Head of caudate nucleus (tissue), 42 donors: ENCODE measurements at places on chromosomes 6 and 20.

DNA sequence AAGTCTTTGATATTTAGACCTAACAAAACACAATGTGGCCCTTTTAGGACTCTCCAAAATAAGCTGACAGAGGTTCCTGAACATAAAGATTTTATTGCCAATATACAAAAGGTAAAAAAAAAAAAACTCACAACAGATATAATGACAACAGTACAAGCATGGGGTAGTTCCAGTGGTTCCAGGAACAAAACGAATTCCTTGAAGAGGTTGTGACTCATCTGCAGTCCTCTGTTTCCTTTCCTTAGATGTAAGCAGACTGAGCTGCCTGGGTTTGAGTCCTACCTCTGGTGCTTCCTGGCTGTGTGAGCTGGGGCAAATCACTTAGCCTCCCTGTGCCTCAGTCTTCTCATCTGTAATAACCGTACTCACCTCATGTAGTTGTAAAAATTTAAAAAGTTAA lies 13.3 kb upstream of the CTAGE9 start:
- DNase-seq, result no peak

DNA sequence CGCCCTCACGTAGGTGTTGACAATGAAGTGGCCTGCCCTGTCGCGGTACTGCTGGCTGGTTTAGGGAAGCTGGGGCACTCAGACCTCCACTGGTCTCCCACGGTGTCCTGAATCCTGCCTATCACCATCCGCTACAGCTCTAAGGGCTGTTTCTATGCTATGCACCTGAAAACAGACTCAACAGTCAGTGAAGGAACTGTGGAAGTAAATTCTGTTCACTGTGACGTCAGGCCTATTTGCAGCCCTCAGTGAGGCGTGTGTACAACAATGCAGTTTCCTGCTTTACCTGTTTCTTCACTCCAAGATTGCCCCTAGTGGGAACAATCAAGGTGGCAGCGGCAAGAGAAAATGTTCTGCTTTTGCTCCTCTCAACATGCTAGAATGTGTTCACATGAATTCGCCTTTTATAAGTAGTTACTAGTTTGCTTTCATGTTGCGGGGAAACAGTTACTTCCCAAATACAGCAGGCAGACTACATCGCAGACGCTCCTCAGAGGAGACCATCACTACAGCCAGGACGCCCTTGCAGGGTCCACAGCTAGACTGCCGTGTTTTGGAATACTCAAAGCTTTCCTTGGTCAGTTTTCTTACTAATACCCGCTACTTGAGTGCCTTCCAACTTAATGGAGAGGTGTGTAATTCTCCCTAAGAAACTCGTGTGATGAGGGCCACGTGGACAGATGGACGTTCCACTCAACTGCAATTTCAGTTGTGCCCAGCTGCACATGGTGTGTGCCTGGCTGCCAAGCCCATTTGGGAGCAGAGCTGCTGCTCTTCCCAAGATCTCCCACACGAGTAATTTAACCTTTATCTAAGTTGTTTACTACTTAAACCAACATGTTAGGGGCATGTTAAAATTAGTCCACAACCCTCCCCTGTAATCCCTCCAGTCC lies 25.4 kb downstream of the DIDO1 start:
- no peak for DNase-seq

DNA sequence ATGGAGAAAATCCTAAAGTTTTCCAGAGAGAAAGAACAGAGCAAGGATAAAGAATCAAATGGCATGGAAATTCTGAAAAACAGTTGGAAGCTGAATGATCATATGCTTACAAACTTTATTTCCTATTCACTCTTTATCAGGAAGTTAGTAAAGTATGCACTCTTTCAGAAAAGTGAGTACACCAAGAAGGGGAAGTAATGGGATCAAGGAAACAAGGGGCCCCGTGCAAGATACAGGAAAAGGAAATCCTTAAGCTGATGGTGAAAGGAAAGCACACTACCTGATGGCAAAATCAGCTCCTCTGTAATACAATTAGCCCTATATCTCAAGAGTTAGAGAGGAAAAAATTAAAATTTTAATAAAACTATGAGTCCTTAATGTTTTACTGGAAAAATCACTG lies 14.0 kb downstream of the CALHM6 start:
- DNase-seq, result no peak

DNA sequence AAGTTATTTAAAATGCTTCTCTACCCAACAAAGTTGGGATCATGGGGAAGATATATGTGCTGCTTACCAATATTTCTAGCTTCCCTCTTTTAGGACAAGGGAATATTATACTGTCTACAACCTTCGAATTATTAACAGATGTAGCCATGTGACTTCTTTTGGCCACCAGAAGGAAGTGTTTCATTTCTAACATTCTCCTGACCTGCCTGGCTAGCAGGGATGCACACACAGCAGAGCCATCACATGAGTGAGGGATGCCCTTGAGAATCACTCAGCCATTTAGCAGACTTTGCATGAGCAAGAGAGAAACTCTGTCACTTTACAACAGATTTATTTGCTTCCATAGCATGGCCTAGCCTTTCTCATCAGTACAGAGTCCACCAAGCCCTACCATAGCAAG lies 230.7 kb upstream of the MARCKS start:
- no peak for DNase-seq

GRCh38 chr6:66184091-66184490 lies 477.1 kb upstream of the EYS start:
- DNase-seq, result no peak

DNA sequence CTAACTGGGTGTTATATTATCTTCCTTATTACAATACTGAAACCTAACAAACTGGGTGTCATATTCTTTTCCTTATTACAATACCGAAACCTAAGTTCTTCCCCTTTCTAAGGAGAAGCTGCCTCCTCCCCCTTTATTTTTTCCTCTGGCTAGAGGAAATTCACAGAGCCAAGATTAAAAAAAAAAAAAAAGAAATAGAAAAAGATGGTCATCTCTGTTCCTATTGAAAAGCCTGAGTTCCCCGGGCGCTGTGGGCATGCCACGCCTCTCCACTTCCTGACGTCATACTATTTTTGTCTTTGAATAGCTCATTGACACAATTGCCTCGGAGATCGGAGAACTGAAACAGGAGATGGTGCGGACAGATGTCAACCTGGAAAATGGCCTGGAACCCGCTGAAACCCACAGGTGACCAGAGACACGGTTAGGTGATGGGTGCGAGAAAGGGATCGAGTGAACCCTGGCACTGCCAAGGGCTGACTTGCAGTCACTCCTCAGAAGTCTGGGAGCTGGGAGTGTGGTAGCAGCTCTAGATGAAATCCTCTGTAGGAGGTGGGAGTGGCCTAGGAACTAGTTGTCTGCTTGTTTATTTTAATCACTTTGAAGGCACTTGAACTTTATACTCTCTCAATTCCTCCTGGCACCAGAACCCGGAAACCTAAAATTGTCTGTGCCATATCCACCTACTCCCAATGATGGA lies 82.2 kb upstream of the NAA20 start:
- DNase-seq, result peak; percentile 86

DNA sequence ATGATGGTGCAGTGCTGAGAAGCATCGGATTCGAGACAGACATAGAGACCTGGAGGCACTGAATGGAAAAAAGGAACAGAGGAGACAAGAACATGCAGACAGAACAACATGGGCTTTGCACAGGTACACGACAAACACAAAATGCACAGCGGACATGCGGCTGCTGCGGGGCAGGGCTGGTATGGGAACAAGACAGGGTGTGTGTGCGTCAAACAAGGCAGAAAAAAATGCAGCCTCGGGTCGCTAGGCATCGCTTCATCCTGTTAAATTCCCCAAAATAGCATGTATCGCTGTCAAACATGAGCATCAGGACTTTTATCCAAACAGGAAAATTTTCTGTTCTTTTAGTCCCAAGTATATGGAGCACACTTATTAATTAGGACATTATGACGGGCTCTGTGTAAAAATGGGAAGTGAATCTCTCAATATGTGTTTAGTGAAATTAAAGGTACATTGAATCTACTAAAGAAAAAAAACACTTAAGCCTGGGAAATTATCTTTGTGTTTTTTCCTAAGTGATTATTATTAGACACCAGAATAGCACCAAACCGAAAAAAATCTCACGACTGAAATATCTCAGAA lies 36.1 kb upstream of the TBXT start:
- DNase-seq, result no peak

GRCh38 chr20:4689220-4689619 lies 32.5 kb upstream of the PRND start:
- no peak for DNase-seq

- DNase-seq, result no peak
Observed at GRCh38 chr20:17666481-17666880, 15.6 kb downstream of the RRBP1 start.

DNA sequence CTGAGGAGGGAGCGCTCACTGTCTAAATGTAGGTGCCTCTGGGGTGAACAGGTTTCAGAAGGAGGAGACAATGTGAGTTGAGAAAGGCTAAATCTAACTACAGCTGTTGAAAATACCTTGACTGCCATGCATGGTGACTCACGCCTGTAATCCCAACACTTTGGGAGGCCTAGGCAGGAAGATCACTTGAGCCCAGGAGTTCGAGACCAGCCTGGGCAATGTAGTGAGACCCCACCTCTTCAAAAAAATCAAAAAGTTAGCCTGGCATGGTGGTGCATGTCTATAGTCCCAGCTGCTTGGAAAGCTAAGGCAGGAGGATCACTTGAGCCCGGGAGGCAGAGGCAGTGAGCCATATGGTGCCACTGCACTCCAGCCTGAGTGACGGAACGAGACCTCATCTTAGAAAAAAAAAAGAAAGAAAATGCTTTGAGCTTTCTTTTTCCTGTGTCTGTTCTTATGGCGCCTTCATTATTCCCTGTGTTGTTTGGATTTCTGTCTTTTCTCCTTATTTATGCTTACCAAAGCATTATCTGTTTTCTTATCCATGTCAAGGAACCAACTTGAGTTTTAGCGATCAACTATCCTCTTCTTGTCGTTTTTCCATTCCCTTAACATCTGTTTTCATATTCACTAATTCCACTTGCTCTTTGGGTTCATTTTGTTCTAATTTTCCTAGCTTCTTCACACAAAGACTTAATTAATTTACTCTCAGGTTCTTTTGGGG lies 8.5 kb downstream of the SLC2A10 start:
- no peak for DNase-seq

DNA sequence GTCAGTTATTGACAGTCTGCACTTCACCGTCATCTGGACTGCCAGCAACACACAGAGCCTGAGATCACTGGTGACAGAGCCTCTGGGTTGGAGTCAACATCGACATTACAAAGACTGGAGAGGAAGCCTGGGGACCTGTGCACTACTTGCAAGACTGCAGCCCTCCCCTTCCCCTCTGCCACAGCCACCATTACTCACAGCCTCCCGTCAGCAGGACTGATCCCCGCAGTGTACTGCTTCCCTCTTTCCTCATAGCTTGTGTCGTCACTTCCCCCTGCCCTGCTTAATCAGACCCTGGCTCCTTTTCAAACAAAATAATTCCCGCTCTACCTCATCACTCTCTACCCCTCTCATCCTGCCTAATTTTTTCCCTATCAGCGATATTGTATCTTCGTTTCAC lies 235.5 kb upstream of the KCNQ5 start:
- no peak for DNase-seq

GRCh38 chr20:46894579-46894958 lies at the start of gene EYA2:
Gene EYA2 (plus strand): TSS chr20:46894843. CDS start chr20:46990011, 95,168 bp downstream.
- DNase-seq, result no peak

GRCh38 chr6:105819745-105820144 lies 266.4 kb upstream of the PRDM1 start:
- DNase-seq, result no peak

DNA sequence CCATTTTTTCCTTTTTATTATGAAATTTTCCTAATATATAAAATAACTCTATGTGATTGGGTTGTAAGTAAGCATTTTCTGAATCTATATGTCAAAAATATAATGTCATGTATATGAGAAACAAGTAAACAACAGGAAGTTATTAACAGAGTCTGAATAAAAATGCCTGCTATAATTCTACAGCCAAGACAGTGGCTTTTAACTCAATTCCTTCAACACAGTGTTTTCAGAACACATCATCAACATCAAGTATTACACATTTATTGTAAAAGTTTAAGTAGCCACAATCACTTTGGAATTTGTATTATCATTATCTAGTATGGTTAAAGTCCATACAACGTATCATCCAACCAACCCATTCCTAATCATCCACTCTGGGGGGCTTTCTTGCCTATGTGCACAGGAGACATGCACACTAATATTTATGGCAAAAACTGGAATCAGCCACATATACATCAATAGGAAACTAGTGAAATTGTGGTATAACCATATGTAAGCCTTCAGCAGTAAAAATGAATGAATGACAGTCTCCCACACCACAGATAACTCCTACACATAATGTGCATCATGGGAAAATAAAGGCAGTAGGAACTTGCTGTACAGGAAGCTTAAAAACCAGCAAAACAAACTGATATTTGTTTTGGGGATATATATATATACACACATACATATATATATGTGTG lies 6.9 kb upstream of the HLA-A start:
- DNase-seq, result no peak

DNA sequence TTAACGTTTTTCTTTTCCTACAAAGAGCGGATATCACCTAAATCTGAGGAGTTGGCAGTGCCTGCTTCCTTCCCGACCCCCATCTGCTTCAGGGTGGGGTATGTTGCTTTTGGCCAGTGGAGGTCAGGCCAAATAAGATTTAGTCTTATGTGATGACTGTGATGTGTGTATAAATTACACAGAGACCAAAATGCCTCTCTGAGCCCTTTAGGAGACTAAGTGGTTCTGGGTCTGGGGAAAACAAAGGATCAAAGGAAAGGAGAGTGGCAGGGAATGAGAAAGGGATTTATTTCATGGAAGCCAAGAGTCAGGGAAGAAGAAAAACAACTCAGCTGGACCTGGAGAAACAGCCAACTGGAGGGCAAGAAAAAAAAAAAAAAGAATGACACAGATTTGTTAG lies 39.1 kb upstream of the TBC1D7 start:
- no peak for DNase-seq

DNA sequence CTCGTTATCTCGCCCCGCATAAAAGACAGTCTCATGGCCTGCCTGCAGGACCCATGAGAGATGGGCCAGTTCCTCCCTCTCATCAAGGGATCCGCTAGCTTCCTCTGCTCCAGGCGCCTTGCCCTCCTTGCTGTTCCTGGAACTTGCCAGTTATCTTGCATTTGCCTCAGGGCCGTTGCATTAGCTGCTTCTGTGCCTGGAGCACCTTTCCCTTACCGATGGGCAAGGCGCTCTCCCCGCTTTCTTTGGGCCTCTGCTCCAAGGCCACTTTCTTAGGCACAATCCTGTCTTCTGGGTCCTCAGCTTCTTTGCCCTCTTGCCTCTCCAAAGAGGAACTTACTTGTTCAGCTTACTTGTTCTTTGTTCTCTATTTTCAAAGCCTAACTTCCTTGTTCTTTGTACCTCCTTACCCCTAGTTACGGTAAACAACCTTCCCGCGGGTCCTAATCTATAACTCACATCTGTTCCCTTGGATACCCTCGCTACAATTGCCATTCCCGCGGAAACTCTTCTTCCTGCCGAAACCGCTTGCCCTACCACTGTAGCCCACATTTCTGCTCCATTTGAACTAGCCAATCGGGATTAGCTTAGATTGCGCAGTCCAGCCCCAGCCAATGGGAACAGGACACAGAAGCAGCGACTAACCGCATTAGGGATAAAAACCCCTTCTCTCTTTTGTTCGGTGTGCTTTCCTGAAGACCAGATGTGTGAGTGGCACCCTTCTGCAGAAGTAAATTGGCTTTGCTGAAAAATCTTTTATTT lies 887 bp upstream of the NSFL1C start:
- peak; percentile 13 for DNase-seq
